ENCODE measurements at places on chromosomes 1 and 21.

DNA sequence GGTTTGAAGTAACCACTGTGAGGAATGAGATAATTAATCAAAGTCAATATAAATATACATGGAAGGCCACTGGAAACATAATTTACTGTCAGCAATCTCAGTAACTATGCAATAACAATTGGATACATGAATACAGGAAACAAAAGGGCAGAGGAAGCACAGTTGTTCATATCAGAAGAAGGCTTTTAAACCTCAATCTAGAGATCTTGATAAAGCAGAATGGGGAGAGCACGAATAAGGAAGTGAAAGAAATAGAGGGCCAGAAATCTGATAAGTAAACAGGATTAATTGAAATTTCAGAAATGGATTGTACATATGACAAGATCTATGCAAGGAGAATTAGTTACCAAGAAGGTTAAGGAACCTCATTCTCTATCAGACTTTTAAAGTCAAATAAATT lies 93.0 kb downstream of the EVI5 start:
- no peak for DNase-seq

- DNase-seq = no peak
Observed at GRCh38 chr1:36872126-36872754, 162.1 kb downstream of the GRIK3 start.

- no peak for DNase-seq
Observed at GRCh38 chr1:42168763-42169162, 4.2 kb upstream of the GUCA2A start.

- DNase-seq = no peak
Observed at GRCh38 chr1:234327577-234328164, 45.6 kb upstream of the COA6 start.

GRCh38 chr1:68322096-68322495 lies 89.8 kb upstream of the WLS start:
- DNase-seq = no peak

- DNase-seq = no peak
Observed at GRCh38 chr1:106944721-106945120, 111.8 kb upstream of the PRMT6 start.

- DNase-seq = no peak
Observed at GRCh38 chr1:116259663-116260062, 113.4 kb upstream of the ATP1A1 start.

GRCh38 chr1:245458234-245458633 lies 303.4 kb downstream of the KIF26B start:
- no peak for DNase-seq

GRCh38 chr1:32967888-32968568 lies 3.4 kb upstream of the RNF19B start:
- DNase-seq = no peak

DNA sequence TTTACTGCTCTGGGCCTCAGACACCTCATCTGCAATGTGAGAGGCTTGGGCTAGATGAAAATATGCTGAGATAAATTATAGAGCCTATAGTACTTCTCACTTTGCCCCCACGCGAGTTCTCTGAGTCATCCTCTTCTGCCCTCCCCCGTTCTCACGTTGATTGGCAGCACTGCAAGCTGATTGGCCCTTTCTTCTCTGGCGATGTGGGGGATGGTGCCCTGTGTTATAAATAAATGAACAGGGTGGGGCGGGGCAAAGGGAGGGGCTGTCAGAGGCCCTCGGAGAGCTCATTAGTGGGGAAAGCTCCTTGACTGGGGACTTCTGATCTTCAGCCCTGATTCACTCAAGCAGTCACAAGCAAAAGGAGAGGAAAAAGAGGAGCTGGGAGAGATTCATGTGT lies 64.3 kb upstream of the ZC3H12A start:
- DNase-seq = no peak

GRCh38 chr1:95021805-95022643 lies 50.7 kb downstream of the ALG14 start:
- DNase-seq = no peak

DNA sequence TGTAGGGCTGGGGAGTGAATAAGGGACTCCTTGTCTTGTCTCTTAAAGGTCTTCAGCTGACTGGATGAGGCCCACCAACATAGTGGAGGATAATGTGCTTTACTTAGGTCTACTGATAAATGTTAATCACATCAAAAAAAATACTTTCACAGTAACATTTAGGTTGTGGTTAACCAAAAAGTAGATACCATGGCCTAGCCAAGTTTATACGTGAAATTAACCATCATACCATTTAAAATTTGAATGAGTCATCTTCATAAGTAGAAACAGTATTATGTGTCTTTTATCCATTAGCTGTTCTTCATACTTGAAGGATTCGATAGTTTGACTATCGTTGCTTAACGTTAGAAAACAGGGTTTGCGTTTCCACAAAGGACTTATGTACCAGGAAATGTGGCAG lies 80.9 kb downstream of the MTR start:
- DNase-seq = no peak

DNA sequence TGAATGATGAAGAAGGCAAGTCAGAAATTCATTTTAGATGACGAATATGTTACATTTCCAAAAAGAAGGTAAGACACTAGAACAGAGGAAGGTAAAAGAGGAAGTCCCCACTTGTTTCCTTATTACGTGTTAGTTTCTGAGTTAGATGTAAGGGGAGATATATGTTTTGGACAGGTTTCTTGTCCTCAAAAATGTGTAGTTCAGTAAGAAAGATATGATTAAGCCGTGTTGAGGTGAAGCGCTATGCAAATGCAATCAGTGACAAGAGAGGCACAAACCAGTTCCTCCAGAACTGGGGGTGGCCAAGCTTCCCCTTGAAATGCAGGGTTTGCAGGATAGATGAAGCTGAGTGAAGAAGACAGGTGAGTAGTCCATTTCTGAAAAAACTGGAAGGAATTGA lies 293.3 kb upstream of the RUNX1 start:
- peak; percentile 15 for DNase-seq

All from SIG-M5 (cell line).